ENCODE measurements at places on chromosomes 12 and 14. TPM values are rescaled to one million over a fixed set of nuclear protein-coding genes. Genes with fewer than 3 reads are reported as not detected.
A peak's percentile ranks its signal among the peaks of the same experiment; 100 is the strongest.

DNA sequence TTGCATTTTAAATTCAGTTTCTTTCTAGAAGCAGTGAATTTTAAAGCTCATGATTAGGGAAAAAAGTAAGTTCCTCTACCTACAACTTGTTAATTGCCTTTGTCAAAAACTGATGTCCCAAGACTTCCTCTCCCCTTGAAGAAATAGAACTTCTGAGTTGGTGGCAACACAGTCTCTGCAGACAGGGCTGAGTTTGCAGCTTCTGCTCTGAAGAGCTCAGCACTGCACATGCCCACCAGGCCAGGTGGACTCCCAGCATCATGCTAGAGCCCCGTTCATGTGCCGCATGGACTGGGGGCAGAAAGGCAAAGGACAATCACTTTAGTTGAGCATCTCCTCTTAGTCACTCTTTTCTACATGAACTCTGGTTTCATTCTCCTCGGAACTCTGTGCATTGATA, 620.1 kb downstream of the VRK1 start:
- H3K27ac ChIP-seq = no peak overlapping the region
- DNase-seq = no peak
- H3K4me1 ChIP-seq = no peaks in the 10 kb centered on the region
- no peak overlapping the region for H3K4me3 ChIP-seq
- no peaks in the 10 kb centered on the region for H3K36me3 ChIP-seq

Gene HCAR2
- not detected for total RNA-seq

- H3K27me3 ChIP-seq = no peaks in the 10 kb centered on the region
- DNase-seq = no peak
- H3K4me3 ChIP-seq = no peak overlapping the region
These were observed 36.9 kb downstream of the ZFC3H1 start for GRCh38 chr12:71626768-71627167.

GRCh38 chr14:103897075-103897947, 30.9 kb upstream of the TDRD9 start:
- peaks cover 6% of the 10 kb centered on the region for H3K36me3 ChIP-seq
- no peak for DNase-seq
- H3K4me1 ChIP-seq = no peaks in the 10 kb centered on the region
- H3K27me3 ChIP-seq = peaks cover 13% of the 10 kb centered on the region
- H3K27ac ChIP-seq = no peak overlapping the region

Gene TCL1B
- total RNA-seq = not detected

DNA sequence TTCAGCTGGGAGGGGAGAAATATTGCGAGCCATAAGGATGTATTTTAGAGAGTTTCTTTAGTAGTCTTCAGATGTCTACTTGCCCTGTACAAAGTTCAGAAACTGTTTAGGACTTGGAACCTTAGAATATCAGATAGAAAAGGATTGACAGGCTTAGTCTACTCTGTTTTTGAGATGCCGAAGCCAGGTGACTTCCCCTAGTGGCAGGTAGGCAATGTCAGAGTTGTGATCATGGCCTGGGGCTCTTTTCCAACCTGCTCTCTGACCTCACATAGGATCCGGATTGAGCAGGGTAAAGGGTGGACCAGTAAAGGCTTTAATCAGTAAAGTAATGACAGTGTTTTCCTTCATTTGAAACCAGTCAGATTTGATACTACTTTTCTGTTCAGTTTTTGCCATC, 59.6 kb downstream of the PRKCH start:
- no peak overlapping the region for H3K4me3 ChIP-seq
- H3K36me3 ChIP-seq = no peaks in the 10 kb centered on the region
- H3K27ac ChIP-seq = no peak overlapping the region
- H3K27me3 ChIP-seq = peaks cover 10% of the 10 kb centered on the region

- H3K36me3 ChIP-seq = no peaks in the 10 kb centered on the region
- no peak for DNase-seq
- H3K4me1 ChIP-seq = peaks cover 24% of the 10 kb centered on the region
- H3K27me3 ChIP-seq = no peaks in the 10 kb centered on the region
- H3K4me3 ChIP-seq = no peak overlapping the region
These were observed 23.8 kb downstream of the EEA1 start for GRCh38 chr12:92905258-92905810.

GRCh38 chr12:11482955-11483354, 87.6 kb upstream of the PRB2 start:
- peak; percentile 47 for DNase-seq
- no peaks in the 10 kb centered on the region for H3K36me3 ChIP-seq
- H3K4me3 ChIP-seq = peak overlapping the region; percentile 29

GRCh38 chr14:79467835-79468234, 743.5 kb downstream of the DIO2 start:
- H3K27ac ChIP-seq = no peak overlapping the region
- H3K4me1 ChIP-seq = no peaks in the 10 kb centered on the region
- no peak overlapping the region for H3K4me3 ChIP-seq
- H3K36me3 ChIP-seq = no peaks in the 10 kb centered on the region
- no peaks in the 10 kb centered on the region for H3K27me3 ChIP-seq
- no peak for DNase-seq

GRCh38 chr12:127963933-127964332, 303.0 kb upstream of the TMEM132C start:
- peaks cover 5% of the 10 kb centered on the region for H3K27me3 ChIP-seq
- H3K4me1 ChIP-seq = no peaks in the 10 kb centered on the region
- H3K4me3 ChIP-seq = no peak overlapping the region
- H3K27ac ChIP-seq = no peak overlapping the region
- DNase-seq = no peak

Gene CHGA
- not detected for total RNA-seq

DNA sequence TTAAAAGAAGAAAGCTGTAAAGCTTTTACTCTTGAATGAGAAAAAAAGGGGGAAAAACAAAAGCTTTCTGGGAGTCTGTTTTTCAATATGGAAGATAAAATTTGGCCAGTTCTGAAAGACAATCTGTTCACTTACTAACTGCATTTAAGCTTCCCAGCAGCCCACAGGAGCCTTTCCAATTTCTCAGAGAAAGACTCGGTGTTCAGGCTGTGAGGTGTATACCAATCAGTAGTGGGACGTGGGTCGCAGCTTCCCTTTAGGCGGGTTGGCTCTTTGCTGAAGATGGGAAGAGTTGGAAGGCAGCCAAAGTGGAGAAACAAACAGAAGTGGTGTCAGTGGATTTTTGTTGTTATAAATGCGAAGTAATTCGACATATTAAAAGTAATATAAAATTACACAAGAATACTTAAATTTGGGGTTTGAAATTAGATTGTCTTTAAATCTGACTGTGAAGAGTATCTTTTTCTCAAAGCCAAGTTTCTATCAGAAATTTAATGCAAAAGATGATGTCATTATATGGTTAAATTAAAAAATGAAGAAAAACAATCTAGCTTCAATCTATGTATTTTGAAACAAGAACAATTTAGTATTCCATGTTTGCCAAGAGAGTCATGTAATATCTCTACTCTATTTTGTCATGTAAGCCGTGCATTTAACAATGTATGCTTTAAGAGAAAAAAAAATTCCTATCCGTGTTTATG, 590.2 kb upstream of the ATXN7L3B start:
- H3K27me3 ChIP-seq = no peaks in the 10 kb centered on the region
- H3K36me3 ChIP-seq = no peaks in the 10 kb centered on the region
- no peaks in the 10 kb centered on the region for H3K4me1 ChIP-seq
- H3K4me3 ChIP-seq = no peak overlapping the region
- no peak for DNase-seq

- no peak overlapping the region for H3K4me3 ChIP-seq
- DNase-seq = no peak
- H3K27me3 ChIP-seq = peaks cover 2% of the 10 kb centered on the region
- H3K4me1 ChIP-seq = peaks cover 17% of the 10 kb centered on the region
These were observed 154.1 kb upstream of the ATP2B1 start for GRCh38 chr12:89862511-89863445.

- DNase-seq = no peak
- no peak overlapping the region for H3K4me3 ChIP-seq
- H3K36me3 ChIP-seq = peaks cover 24% of the 10 kb centered on the region
- peak overlapping the region; percentile 62 for H3K27ac ChIP-seq
These were observed 100.4 kb downstream of the RFLNA start for GRCh38 chr12:124395284-124395752.

Gene NPAS3
- total RNA-seq = not detected
